SHP77 treated with DMSO at 0.1 percent for 48 hours (cell line): ENCODE measurements at places on chromosomes 6 and 20.

- no peak for DNase-seq
These were observed 125.3 kb upstream of the PLCB4 start for GRCh38 chr20:8943631-8944030.

DNA sequence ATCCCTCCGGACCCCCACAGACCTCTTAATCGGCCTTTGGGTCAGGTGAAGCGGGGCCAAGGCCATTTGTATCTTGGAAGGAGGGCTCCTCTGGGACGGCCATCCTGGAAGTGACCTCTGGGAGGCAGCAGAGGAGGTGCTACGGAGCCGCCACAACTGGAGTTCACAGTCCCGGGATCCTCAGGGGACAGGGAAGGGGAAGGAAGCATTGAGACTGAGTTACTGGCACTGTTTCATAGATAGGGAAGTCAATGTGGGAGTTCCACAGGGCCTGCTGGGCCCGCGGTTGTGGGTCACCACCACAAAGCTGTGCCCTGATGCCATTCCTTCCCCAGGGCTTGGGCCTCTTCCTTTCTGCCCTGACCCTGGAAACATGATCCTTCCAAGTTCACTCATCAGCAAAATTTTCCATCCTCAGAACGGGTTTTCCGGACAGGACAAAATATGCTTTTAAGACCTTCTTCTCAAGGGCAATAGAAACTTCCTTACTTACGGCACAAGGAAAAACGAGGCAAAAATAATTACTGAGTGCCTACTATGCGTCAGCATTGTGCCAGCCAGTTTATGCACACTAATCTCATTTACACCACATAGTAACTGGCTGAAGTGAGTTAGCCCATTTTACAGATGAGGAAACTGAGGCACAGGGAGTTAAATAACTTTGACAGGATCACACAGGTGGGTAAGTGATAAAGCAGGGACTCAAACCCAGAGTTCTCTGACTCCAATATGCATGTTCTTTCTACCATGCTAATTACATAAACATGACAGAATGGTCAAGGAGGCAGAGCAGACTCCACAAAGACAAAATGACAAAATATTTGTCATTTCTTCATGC, 143.8 kb downstream of the UNC5CL start:
- DNase-seq: no peak

- no peak for DNase-seq
These were observed 65.1 kb downstream of the ALDH8A1 start for GRCh38 chr6:134884752-134885151.

DNA sequence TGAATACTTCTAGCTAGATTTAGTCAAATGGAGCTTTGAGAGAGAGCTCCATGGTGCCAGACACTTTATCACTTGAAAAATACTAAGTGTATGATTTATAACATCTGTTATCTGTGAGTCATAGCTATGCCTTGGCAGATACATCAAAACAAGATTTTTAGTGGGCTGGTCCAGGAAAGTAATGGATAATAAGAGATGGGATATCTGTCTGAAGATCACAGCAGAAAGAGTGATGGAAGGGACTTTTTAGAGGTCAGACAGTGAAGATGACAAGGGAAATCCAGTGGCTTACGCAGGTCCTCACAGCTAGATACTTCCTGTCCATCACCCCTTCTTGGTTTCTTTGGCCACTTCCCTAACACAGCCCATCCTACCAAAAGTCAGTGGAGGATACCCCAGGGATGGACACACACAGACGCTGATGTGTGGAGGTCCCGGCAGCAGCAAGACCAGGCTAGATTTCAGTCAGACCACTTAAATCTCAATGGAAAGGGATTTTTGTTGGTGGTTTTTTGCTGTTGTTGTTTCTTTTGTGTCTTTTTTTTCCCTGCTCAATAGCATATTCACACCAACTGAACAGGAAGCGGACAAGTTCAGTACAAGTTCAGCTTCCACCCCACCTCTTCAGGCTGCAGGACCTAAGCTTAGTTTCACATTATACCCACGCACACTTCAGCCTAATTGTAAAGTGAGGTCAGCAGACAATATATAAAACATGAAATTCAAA, 209.3 kb downstream of the ALDH8A1 start:
- DNase-seq: no peak

DNA sequence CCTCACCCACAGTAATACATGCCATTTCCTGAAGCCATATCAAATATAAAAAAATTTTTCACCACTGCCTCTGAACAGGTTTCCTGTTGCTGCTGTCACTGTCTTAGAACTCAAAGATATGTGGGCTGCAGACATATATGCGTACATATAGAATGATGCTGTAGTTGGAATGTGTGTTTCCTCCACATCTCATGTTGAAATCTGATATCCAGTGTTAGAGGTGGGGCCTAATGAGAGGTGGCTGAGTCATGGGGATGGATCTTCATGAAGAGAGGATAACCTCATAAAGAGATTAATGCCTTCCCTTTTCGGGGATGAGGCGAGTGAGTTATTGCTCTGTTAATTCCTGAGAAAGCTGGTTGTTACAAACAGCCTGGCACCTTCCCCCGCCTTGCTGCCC, 7.7 kb upstream of the SCP2D1 start:
- DNase-seq: no peak
